ENCODE measurements at places on chromosomes 1 and 21.

DNA sequence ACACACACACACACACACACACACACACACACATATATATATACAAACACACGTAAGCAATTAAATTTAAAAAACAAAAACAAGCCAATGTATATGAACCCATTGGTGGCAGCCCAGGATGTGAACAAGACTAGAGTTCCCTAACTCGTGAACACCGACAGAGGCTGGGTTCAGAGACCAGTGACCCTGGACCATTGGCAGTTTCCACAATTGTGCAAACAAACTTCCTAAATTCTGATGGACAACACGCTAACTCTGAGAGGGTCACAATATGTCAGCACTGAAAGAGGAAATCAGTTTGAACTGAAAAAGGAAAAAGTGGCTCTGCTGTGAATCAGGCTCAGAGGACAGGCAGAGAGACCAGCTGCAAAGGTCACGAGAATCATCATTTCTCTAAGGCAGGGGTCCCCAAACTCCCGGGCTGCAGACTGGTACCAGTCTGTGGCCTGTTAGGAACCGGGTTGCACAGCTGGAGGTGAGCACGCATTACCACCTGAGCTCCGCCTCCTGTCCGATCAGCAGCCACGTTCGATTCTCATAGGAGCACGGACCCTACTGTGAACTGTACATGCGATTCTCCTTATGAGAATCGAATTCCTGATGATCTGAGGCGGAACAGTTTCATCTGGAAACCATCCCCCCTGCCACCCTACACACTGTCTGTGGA, 50.5 kb upstream of the ERO1B start:
- DNase-seq: no peak

GRCh38 chr1:119286587-119287181, 81.9 kb upstream of the HAO2 start:
- DNase-seq: no peak

DNA sequence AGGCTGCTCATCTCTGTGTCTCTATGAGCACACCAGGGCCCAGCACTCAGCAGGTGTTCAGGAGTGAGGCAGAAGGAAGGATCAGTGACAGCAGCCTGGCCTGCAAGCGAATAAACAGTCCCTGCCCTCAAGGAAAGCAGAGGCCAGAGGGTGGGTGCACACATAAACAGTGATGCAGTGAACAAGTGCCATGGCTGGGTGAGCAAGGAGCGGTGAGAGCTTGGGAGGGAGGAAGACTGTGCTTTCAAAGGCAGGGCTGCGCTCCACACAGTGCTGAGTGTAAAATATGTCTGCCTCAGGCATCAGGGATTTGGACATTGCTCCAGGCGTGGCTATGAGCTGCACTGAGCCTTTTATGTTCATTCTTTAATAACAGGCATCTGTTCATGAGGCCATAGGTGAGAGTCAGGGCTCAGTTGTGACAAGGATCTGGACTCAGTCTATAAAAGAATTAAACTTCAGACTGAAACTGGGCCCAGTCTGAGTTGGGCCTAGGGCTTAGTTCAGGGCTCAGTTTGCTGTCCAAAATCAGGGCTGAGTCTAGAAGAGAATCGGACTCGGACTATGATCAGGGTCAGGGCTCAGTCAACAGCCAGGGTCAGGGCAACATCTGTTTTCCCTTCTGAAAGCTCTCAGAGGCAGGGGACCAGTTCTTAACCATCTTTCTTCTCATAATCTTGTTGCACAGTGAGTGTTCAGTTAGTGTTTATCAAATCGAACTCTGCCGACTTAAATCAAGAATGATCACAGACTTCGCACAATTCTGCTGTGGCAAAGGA, 213.7 kb downstream of the FOXD2 start:
- DNase-seq: no peak

DNA sequence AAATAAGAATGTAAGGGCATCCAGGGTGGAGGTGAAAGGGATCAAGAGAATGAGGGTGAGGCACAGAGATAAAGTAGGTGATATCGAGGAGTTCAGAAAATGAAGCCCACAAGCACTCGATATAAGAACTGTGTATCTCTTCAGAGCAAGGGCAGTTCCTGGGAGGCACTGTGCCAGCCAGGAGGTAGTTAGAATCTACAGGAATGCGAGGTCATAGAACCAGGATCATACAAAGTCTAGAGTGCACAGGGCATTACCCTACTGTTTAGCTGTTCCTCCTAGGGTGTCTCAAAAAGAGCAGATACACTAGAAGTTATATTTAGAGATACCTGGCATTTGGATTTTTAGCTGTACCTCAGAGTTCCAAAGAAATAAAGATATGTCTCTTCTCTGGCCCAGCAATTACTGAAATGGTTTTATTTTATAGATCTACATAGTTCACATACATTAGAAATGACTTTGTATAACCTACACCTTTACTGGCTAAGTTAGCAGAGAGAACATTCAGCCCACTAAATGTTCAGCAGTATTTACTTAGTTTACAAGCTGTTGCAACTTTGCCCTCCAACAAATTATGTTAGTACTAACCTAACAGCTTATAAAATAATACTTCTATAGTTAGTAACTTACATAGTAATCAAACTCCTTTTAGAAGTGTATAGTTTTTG, 1.6 kb downstream of the OVAAL start:
- DNase-seq: no peak

DNA sequence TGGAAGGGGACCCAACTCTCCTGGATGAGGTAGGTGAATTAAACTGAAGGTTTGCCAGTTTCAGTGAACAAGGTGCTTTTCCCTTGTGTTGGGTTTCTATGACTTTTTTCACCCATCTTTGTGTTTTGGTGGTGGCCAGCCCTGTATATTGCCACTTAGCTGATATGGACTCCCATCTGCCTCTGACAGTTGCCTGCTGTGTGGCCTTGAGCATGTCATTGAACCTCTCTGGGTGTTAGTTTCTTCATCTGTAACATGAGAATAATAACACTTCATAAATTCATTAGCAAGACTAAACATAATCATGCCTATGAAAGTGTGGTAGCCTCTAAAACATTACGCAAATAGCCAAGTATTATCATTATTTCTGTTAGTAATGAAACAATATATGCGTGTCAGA, 141.7 kb downstream of the PBX1 start:
- no peak for DNase-seq

GRCh38 chr1:41538741-41539417, 54.4 kb upstream of the EDN2 start:
- no peak for DNase-seq

- no peak for DNase-seq
Measured at GRCh38 chr1:45843474-45843905, 40.1 kb downstream of the MAST2 start.

DNA sequence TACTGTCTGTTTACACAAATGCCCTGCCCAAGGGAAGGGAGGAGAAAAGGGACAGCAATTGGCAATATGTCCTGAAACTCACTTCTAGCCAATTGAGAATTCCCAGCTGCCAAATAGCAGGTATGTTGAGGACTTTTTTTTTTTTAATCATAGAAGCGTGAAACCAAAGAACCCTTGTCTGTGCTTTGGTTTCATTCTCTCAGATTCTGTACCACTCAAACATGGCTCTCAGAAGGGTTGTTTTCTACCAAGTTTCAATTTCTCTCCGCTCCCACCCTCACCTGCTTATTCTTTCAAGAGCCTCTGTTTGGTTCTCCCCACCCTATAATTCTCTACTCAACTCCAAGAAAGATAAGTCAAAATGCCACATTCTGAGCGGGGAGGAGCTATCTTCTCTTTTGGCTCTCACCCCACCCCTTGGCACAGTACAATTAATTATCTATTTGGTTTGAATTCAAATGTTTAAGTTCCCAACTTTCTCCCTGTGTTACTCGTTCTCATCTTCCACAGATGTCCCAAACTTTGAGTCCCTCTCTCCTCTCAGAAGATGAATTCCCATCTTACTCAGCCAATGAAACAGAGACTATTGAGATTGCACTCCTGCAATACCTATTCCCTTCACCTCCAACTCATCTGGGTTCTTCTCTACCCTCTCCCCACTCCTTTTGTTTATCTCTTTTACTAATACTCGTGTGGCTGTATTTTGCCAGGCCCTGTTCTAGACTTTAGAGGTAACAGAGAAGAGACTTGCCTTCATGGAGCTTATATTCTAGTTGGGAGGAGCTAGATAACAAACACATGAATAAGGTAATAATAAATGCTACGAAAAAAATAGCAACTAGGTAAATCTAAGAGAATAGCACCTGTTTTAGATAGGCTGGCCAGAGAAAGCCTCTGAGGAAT, 3.9 kb upstream of the TP53BP2 start:
- no peak for DNase-seq

Data from stimulated activated CD8-positive, alpha-beta memory T cell treated with anti-CD3 and anti-CD28 coated beads, Interleukin-15, amount 100 ng/mL, for 4 hours (primary cell).